Endodermal cell (in vitro differentiated cells): ENCODE measurements at places on chromosomes 1 and 21.

DNA sequence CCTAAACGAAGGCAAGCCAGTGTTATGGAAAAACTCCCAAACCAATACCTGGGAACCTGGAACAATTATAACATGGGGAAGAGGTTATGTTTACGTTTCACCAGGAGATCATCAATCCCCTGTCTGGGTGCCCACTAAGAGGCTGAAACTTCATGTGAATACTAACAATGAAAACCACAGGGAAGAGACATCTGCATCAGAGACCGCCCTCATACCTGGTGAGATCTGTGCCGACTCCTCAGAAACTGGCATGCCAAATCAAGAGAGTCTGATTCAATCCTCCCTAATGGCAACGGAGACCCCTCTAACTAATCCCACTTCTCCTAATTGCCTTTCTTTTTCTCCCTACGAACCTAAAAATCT lies 163.2 kb downstream of the IER5 start:
- no peak overlapping the region for H3K27ac ChIP-seq
- DNase-seq: no peak
- H3K27me3 ChIP-seq: no peaks in the 10 kb centered on the region
- no peaks in the 10 kb centered on the region for H3K36me3 ChIP-seq
- no peak overlapping the region for H3K4me3 ChIP-seq
- H3K4me1 ChIP-seq: no peaks in the 10 kb centered on the region

DNA sequence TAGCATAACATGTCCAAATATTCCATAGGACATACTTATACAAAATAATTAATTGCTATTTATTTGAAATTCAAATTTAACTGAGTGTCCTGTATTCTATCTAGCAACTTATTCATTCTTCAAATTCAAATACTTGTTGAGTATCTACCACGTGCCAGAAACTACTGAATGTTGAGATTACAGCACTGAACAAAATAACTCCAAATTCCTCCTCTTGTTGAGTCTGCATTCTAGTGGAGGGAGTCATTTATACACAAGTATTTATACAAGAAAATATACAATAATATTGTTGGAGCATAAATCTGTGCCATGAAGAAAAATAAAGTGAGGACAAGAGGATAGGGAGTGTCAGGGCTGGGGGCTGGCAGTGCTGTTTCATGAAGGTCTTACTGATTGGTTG lies 43.7 kb upstream of the CDC42BPA start:
- no peaks in the 10 kb centered on the region for H3K36me3 ChIP-seq
- DNase-seq: no peak
- no peak overlapping the region for H3K4me3 ChIP-seq
- H3K27ac ChIP-seq: no peak overlapping the region
- no peaks in the 10 kb centered on the region for H3K27me3 ChIP-seq

DNA sequence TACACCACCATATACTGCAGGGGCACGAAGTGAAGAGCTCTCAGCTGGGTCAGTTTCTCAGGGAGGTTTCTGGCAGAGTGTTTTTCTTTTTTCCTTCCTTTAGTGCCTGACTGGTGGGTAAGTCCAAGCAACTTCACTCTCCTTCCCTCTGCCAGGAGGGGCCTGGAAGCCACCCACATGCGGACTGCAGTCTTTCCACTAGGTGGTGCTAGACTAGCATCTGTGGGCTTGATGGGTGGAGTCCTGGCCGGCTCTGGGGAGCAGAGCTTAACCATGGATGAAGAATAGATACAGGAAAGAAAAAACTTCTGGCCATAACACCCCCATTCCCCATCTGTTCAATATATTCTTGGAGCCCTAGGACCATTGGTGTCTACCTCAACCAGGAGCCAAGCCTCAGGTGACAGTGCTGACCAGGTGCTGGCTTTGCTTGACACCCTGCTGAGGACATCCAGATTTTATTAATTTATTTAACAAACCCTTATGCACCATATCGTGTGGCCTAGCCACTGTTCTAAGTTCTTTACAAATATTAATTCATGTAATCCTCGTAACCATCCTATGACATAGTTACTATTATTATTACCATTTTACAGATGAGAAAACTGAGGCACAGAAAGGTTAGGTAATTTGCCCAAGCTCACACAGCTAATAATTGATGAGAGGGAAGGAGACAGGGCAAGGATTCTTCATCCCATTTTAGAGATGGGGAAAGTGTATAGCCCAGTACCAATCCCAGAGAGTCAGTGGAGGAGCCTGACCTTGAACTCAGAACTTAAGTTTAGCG lies 126.7 kb upstream of the CSF3R start:
- H3K4me3 ChIP-seq: no peak overlapping the region
- H3K4me1 ChIP-seq: no peaks in the 10 kb centered on the region

- H3K27me3 ChIP-seq: no peaks in the 10 kb centered on the region
- H3K4me1 ChIP-seq: no peaks in the 10 kb centered on the region
- peaks cover 68% of the 10 kb centered on the region for H3K36me3 ChIP-seq
- no peak for DNase-seq
Measured at GRCh38 chr1:23288671-23289070, 55.4 kb downstream of the HNRNPR start.

DNA sequence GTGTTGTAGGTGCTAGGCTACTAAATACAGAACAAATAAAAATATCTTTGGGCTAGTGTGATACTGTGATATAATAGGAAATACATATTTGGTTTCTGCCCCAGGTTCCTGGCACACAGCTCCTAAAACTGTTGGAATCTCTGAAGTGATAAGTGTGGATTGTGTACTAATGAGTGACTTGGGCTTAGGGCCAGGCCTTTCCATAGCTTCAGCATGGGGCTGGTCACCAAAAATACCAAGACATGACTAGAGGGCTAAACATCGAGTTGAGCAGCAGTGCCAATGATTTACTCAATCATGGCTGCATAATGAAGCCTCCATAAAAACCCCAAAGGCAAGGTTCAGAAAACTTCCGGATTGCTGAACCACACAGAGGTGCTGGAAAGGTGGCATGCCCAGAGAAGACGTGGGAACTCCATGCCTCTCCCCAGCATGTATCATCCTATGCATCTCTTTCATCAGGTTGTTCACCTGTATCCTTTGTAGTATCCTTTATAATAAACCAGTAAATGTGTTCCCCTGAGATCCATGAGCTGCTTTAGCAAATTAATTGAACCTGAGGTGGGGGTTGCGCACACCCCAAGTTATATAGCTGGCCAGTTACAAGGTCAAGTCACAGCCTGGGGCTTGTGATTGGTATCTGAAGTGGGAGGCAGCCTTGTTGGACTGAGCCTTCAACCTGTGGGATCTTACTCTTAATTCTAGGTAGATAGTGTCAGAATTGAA lies 51.6 kb downstream of the ZMYM4 start:
- no peak overlapping the region for H3K4me3 ChIP-seq
- H3K27me3 ChIP-seq: no peaks in the 10 kb centered on the region
- H3K4me1 ChIP-seq: no peaks in the 10 kb centered on the region
- no peak for DNase-seq

GRCh38 chr1:53585129-53585528 lies 125.9 kb downstream of the DMRTB1 start:
- H3K27ac ChIP-seq: no peak overlapping the region
- no peaks in the 10 kb centered on the region for H3K27me3 ChIP-seq
- H3K36me3 ChIP-seq: no peaks in the 10 kb centered on the region
- peaks cover 2% of the 10 kb centered on the region for H3K4me1 ChIP-seq

DNA sequence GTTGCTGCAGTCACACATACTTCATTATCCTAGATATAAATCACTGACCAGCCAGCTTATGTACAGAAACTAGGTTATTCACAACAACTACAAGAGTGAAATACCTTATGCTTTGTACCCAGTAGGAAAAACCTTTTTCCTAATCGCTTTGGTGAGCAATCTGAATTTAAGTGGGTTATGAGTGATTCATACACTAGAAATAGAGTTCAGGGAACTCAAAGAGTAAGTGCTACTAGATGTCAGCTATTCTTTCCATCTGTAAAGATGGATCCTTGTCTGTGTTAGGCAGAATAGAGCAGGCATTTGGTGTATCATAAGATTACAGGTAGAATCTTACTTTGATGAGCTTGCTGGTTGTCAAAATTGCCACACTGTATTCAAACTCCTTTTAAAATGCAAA lies 101.9 kb downstream of the ZNF644 start:
- no peak overlapping the region for H3K27ac ChIP-seq
- peaks cover 31% of the 10 kb centered on the region for H3K36me3 ChIP-seq
- no peak for DNase-seq
- peaks cover 2% of the 10 kb centered on the region for H3K4me1 ChIP-seq

GRCh38 chr1:109425391-109426280 lies 612 bp downstream of the PSMA5 start:
- H3K27ac ChIP-seq: peak overlapping the region; percentile 14
- H3K36me3 ChIP-seq: peaks cover 15% of the 10 kb centered on the region
- no peaks in the 10 kb centered on the region for H3K27me3 ChIP-seq
- no peak for DNase-seq
- H3K4me3 ChIP-seq: peak overlapping the region; percentile 90

DNA sequence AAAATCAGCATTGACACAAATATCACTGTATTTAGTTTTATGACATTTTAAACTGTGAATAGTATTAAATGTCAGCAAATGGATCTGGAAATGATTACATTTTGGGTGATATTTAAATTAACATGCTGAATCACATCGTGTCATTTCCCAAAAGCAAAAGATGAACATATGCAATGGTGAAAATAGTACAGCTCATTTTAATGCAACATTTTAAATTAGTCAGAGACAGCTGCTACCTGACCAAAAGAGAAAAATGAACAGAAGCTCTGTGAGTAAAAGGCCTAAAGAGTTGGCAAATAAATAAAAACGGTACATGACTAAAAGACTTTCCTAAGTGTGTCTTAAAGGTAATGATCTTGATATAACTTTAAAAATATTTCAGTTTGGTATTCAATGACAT lies 86.0 kb upstream of the GNG4 start:
- no peak overlapping the region for H3K4me3 ChIP-seq
- DNase-seq: no peak
- no peaks in the 10 kb centered on the region for H3K36me3 ChIP-seq

- no peak overlapping the region for H3K27ac ChIP-seq
- H3K4me1 ChIP-seq: no peaks in the 10 kb centered on the region
- no peak for DNase-seq
- H3K36me3 ChIP-seq: no peaks in the 10 kb centered on the region
Measured at GRCh38 chr1:70978623-70979022, 69.0 kb downstream of the PTGER3 start.

- H3K4me3 ChIP-seq: no peak overlapping the region
- peaks cover 19% of the 10 kb centered on the region for H3K36me3 ChIP-seq
- DNase-seq: peak; percentile 64
- peaks cover 16% of the 10 kb centered on the region for H3K4me1 ChIP-seq
Measured at GRCh38 chr1:15948091-15948591, 27.8 kb downstream of the ZBTB17 start.
